ENCODE measurements at places on chromosomes 1 and 21.

- peak; percentile 39 for DNase-seq
Observed at GRCh38 chr21:14900611-14901010, 164.2 kb downstream of the NRIP1 start.

- DNase-seq = no peak
Observed at GRCh38 chr21:16455978-16456377, 726.2 kb downstream of the USP25 start.

DNA sequence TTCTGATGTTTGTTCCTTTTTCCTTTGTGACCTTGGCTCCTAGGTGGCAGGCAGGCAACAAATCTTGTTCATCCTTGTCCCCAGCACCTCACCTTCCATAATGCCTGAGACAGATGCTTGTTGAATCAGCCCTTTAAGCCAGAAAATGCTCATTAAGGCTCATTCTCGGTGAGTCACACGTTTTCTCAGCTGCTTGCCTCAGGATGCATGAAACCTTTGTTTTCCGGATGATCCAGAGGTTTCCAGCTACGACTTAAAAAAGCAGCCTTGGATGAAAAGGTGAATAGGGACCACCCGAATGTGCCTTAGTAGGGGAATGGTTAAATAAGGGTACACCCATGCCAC lies 4.6 kb upstream of the ATP13A2 start:
- DNase-seq = peak; percentile 82

GRCh38 chr1:110864287-110864686 lies 8.7 kb upstream of the CD53 start:
- no peak for DNase-seq

- DNase-seq = peak; percentile 65
Observed at GRCh38 chr1:229225331-229225782, 45.6 kb upstream of the RAB4A start.

GRCh38 chr1:40808002-40808401 lies 24.4 kb downstream of the KCNQ4 start:
- DNase-seq = no peak

- DNase-seq = peak; percentile 52
Observed at GRCh38 chr1:32063261-32063681, 9.5 kb upstream of the TMEM39B start.

- no peak for DNase-seq
Observed at GRCh38 chr1:153578936-153579335, 13.3 kb upstream of the S100A2 start.

- DNase-seq = peak; percentile 75
Observed at GRCh38 chr1:17502326-17502778, 37.1 kb upstream of the ARHGEF10L start.

GRCh38 chr1:17857996-17858395 lies 102.9 kb downstream of the ACTL8 start:
- no peak for DNase-seq

DNA sequence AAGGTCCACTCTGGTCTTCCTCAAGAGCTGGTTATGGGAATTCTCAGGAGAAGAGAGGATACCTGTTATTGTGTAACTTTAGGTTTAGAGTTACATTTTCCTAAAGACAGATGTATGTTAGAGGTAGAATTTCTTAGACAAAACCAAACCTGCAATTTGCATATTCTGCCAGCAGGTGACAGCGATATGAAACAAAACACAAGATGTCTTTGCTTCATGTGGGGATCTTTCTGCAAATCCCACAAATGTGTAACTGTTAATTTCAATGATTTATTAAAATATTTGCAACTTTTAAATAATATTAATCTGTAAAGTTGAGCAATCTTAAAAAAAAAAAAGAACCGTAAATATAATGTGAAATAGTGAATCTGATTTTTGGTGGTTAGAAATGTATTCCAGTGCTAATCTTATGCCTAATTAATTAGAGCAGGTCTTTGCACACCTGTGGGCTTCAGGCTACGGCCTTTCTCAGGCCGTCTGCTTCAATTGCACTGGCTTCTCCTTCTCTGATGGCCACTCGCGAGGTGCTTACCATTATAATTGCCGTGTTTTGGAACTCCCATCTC lies 33.4 kb downstream of the FAM78B start:
- DNase-seq = peak; percentile 6

GRCh38 chr1:17356387-17357026 lies 15.5 kb upstream of the PADI6 start:
- no peak for DNase-seq

- peak; percentile 88 for DNase-seq
Observed at GRCh38 chr1:53182111-53182593, 14.5 kb upstream of the CPT2 start.

DNA sequence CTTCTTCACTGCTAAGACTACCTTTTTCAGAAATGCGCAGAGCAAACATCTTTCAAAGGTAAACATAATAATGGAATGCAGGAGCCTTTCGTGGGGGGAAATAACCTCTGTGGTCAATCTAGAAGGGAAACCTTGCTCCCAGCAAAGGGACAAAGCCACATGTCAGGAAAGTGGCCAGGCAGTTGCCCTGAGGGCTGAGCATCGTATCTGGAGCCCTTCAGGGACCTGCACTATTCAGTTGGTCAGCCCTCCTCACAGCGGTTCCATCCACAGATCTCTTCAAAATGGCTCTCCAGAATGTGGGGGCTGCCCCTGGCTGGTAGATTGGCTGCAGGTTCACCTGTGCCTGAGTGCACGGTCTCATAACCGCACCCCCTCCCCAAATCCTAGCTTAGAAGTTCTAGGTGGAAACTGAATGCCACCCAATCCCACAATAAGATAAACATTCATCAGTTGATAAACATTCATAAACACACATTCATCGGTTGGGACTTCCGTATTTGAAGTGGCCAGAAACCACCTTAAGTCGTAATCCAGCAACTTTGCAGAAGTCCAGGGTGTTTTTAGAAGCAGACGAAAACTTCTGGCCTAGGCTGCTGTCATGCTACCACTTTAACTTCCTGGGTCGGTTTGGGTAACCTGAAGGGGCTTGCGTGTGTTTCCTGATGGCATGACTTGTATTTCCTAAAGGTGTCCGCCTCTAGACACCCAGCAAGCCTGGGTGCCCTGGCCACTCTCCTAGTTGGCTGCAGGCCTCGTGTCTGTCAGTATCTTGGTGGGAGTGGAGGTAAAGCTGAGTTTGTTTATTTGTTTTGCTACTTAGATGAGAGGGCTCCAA lies 50.5 kb downstream of the RASSF5 start:
- no peak for DNase-seq

DNA sequence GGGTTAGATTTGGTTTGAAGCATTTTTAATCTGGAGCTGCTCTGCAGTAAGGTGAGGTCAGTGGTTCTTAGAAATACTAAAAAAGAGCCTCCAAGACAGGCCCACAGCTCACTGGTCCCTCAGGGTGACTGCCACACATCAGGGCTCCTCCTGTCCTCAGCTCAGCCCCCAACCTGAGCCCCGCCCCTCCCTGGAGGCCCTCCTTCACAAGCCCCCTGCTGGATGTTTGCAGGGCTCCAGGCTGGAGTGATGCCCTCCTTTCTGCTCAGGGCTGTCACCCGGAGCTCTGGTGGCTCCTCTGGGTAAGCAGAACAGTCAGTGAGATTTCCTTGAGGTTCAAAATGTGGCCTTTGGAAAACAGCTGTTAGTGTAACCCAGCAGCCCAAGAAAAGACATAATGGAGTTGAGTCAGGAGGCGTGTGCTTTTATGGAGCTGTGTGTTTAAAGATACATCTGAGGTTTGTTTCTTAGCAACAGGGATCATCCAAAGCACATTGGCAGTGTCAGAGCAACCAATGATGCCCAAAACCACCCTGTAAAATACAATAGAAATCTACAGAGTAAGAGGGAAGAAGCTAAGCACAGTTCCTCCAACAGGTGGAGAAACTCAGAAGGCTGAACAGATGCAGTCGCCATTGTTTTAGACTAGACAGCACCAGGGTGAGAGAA lies 21.4 kb downstream of the STUM start:
- DNase-seq = no peak

DNA sequence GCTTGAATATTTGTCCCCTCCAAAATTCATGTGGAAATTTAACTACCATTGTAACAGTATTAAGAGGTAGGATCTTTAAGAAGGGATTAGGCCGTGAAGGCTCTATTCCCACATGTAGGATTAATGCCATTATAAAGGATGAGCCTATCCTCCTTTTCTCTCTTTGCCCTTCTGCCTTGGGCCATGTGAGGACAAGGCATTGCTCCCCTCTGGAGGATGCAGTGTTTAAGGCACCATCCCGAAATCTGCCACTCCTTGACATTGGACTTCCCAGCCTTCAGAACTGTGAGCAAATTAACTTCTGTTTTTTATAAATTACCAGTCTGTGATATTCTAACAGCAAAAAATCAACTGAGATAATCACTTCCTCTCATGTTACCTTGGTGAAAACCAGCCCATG lies 124.4 kb downstream of the TOMM20 start:
- DNase-seq = no peak

GRCh38 chr1:112532064-112532463 lies 23.3 kb downstream of the WNT2B start:
- DNase-seq = no peak

DNA sequence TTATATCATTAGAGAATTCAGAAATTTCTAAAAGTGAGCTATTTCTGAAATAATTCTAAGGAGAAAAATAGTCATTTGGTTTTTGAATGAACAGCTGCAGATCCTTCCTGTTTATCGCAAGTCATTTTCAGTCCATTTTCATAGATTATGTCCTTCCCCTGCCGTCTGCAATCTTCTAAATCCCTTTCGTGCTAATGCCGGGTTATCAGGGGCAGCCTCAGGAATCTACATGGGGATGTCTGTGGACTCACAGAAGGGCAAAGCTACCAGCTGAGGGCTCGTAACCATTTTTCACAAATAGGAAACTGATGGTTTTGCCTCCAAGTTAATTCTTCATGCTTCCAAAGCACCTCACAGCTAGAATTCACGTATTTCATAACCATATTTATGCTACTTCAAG lies 23.0 kb downstream of the RCAN3 start:
- no peak for DNase-seq

DNA sequence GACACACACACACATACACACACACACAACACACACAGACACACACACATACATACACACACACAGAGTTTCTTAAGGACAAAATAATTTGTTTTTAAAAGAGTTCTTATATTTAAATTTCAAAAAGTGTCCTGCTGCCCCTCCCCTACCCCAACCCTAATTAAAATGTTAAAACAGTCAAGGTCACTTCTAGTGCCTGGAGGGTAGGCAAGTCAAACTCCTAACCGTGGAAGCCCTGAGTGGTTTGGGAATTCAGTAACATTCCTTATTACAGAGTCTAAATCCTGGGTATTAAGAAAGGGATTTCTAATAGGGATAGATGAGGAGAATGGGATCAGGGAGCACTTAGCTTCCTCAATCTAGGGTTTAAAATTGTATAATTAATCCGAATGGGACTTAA lies 403.6 kb upstream of the NFIA start:
- no peak for DNase-seq

DNA sequence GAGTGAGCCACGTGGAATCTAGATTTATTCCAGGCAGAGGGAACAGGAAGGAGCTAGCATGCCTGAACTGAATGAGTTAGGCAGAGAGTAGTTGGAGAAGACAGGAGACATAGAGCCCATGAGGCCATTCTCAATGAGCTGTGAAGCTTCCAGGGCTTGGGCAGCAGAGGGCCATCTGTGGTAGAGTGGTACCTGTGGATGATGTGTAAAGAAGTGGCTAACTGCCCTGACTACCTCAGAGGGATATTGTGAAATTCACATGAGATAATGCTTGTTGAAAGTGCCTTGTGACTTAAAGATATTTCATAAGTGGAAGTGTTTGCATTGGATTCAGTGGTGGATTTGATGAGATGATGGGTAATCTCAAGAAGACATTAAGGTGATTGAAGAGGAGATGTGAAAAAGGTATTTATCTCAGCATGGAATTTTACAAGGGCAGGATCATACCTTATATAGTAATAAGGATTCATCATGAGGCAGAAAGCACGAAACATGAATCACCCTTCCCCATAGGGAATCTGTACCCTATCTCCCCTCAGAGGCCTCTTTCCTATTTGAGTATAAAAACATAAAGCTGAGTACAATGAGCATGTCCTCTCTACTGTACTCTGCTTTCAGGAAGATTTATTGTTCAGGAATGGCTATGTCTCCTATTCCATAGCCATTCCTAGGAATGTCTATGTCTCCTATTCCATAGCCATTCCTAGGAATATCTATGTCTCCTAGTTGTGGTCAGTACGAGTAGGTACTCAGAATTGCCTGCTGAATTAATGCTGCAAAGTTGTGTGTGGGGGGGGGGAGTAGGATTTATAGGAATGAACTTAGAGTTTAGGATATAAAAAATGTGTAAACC lies 146.8 kb downstream of the PAPPA2 start:
- peak; percentile 27 for DNase-seq

GRCh38 chr1:204529371-204529895 lies 13.2 kb downstream of the MDM4 start:
- no peak for DNase-seq

GRCh38 chr21:41458121-41458520 lies 32.1 kb downstream of the MX1 start:
- no peak for DNase-seq

- peak; percentile 80 for DNase-seq
Observed at GRCh38 chr1:215076322-215076721, 6.2 kb upstream of the KCNK2 start.

DNA sequence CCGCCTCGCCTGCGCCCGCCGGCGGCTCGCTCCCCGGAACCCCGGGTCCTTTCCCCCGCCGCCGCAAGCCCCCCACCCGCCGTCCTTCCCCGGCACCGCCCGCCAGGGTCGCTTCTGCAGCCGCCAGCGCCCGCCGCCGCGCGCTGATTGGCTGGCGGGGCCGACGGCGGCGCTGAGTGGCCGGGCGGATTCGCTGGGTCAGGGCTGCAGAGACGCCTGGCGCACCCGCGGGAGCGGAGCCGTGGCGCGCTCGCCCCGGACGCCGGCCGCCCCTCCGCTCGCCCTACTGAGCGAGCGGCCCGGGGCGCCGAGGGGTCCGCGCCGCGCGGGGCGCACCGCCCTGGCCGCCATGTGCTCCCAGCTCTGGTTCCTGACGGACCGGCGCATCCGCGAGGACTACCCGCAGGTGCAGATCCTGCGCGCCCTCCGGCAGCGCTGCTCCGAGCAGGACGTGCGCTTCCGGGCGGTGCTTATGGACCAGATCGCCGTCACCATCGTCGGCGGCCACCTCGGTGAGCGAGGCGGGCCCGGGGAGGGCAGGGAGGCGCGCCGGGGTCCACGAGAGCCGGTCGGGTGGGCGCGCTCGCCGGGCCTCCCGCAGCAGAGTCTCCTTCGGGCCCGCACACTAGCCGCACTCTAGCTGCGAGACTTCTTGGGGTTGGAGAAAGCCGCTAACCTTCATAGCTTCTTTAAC lies at the start of gene RIMKLA:
Gene RIMKLA, plus strand, starts transcription at position 207 of the 694 bp plus-strand sequence. Its CDS starts 143 bp downstream, at position 350.
- peak; percentile 51 for DNase-seq

- DNase-seq = no peak
Observed at GRCh38 chr1:47780469-47780995, 216.7 kb downstream of the TRABD2B start.

DNA sequence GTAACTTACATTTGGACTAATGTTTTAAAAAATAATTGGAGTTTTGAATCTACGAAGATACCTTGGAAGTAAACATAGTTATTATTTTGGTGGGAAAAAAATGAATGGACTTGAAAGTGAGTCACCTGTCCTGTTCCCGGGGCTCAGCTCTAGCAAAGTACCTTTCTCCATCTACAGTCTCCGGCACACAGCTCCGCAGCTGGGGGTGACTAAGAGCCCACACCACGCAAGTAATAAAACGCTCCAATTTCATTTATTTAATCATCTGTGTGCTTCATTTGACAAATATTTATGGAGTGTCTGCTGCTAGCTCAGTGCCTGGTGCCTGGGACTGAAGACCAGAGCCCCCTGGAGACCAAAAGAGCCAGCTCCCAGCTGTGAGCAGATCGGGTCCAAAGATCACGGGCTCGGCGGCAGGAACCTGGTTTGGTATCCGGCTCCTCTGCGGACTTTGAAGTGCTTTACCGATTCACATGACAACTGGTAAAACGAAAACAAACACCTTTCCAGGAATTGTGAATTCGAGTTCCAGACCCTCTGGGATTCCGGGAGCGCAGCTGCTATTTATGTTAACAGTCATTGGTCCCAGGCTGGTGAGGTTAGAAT lies 1.7 kb upstream of the RIPK4 start:
- peak; percentile 88 for DNase-seq
